SW480 (cell line): ENCODE measurements at places on chromosomes 3 and 15.

DNA sequence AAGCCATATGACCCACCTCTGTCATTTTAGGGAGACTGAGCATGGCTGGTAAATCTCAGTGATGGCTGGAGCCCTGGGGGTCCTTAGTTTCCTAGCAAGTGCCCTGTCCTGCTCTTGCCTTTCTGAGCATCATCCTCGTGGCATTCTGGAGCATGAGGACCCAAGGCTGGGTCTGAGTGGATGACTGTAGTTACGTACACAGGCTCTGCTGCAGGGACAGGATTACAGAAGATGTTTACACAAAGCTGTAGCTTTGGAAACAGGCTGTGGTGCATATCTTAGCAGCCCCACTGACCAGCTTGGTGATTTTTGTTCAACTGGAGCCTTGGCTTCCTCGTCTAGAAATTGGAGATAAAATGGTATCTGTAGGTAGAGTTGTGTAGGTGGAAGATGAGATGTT is 272.9 kb upstream of the CTDSPL start:
- DNase-seq = no peak

GRCh38 chr15:85831415-85832113 is 36.8 kb upstream of the KLHL25 start:
- peak; percentile 32 for DNase-seq

- no peak for DNase-seq
Observed at GRCh38 chr3:53680028-53680427, 166.2 kb downstream of the CHDH start.

- no peak for DNase-seq
Observed at GRCh38 chr15:38539008-38539343, 25.6 kb downstream of the RASGRP1 start.

DNA sequence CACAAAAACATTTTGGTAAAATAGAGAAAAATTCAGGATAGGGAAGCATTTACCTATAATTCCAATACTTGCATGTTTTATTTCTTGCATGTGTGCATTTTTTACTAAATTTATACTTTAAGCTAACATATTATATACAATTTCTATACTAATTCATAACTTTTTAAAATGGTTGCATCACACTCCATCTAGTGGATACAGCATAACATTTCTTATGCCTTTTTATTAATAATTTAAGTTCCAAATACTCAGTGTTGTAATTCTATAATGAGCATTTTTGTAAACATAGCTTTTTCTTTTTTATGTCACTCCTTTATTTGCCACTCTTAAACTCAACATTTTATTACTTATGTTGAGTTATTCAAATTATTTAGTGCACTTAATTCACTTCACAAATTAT is 477.7 kb downstream of the ZBBX start:
- no peak for DNase-seq

- no peak for DNase-seq
Observed at GRCh38 chr15:85624291-85624801, 170.4 kb downstream of the KLHL25 start.
